ENCODE measurements at places on chromosomes 16 and 17. TPM values are rescaled to one million over a fixed set of nuclear protein-coding genes. Genes with fewer than 3 reads are reported as not detected.

The SPDYE4 gene
- not detected for total RNA-seq

The TLCD3B gene
- 3.5 TPM for total RNA-seq

The NEUROD2 gene
- total RNA-seq, result not detected

The KRT34 gene
- not detected for total RNA-seq

The TK1 gene
- 153 TPM for total RNA-seq

The UTP18 gene
- total RNA-seq, result 96.3 TPM

The RNPS1 gene
- total RNA-seq, result 249 TPM

The ABCA8 gene
- 0.23 TPM for total RNA-seq

The CLDN9 gene
- 1.6 TPM for total RNA-seq

The KRT28 gene
- total RNA-seq, result not detected

The PRR15L gene
- 0.18 TPM for total RNA-seq

The EVI2B gene
- 0.08 TPM for total RNA-seq

The TP53TG3B gene
- 0.18 TPM for total RNA-seq

The KIF2B gene
- total RNA-seq, result not detected

The DYNLRB2 gene
- not detected for total RNA-seq

The NPIPA5 gene
- 0.26 TPM for total RNA-seq

The PLK1 gene
- total RNA-seq, result 94.8 TPM

The GLTPD2 gene
- total RNA-seq, result not detected

The YBX2 gene
- 54.9 TPM for total RNA-seq

The TMEM114 gene
- not detected for total RNA-seq

The CCDC102A gene
- 12.9 TPM for total RNA-seq

The KREMEN2 gene
- total RNA-seq, result 10.8 TPM

The KCNAB3 gene
- total RNA-seq, result 3.5 TPM

The TUBG2 gene
- total RNA-seq, result 25.5 TPM

The RHBDL1 gene
- 6.6 TPM for total RNA-seq

The DHRS7C gene
- not detected for total RNA-seq

The RPTOR gene
- 58.0 TPM for total RNA-seq

The ITGAD gene
- total RNA-seq, result not detected

The TBC1D3G gene
- total RNA-seq, result 0.15 TPM

The GPR179 gene
- 0.03 TPM for total RNA-seq

The RAC3 gene
- 39.4 TPM for total RNA-seq

The C17orf58 gene
- total RNA-seq, result 15.6 TPM

The ADGRG3 gene
- not detected for total RNA-seq

The ESRP2 gene
- total RNA-seq, result 27.0 TPM

The TBC1D3I gene
- 0.54 TPM for total RNA-seq

The EXOC3L1 gene
- 0.41 TPM for total RNA-seq

The MIS12 gene
- total RNA-seq, result 11.5 TPM

The KCNH6 gene
- not detected for total RNA-seq

The SMIM36 gene
- total RNA-seq, result not detected

The WWP2 gene
- 22.8 TPM for total RNA-seq

The SUPT4H1 gene
- total RNA-seq, result 53.8 TPM

The DPH1 gene
- 24.3 TPM for total RNA-seq

Data from Panc1 (cell line).